Activated B cell treated with CpG ODN at 0.5 μM for 24 hours (primary cell): ENCODE measurements at places on chromosomes 5 and 9. TPM values are rescaled to one million over a fixed set of nuclear protein-coding genes. Genes with fewer than 3 reads are reported as not detected.

GRCh38 chr9:88358723-88359122 is 29.5 kb upstream of the SPIN1 start:
- no peak for DNase-seq

Gene SMIM33
- total RNA-seq, result not detected in 2 replicates

Gene GABRB2
- 0.29 TPM in 1 of 2 replicates, not detected in the other for total RNA-seq

GRCh38 chr9:87497604-87498045 is at the start of gene DAPK1:
Gene DAPK1 (plus strand): TSS chr9:87497867. CDS start chr9:87499078, 1,211 bp downstream.
- DNase-seq, result no peak

GRCh38 chr5:61801174-61801573 is 469.1 kb downstream of the ZSWIM6 start:
- no peak for DNase-seq

DNA sequence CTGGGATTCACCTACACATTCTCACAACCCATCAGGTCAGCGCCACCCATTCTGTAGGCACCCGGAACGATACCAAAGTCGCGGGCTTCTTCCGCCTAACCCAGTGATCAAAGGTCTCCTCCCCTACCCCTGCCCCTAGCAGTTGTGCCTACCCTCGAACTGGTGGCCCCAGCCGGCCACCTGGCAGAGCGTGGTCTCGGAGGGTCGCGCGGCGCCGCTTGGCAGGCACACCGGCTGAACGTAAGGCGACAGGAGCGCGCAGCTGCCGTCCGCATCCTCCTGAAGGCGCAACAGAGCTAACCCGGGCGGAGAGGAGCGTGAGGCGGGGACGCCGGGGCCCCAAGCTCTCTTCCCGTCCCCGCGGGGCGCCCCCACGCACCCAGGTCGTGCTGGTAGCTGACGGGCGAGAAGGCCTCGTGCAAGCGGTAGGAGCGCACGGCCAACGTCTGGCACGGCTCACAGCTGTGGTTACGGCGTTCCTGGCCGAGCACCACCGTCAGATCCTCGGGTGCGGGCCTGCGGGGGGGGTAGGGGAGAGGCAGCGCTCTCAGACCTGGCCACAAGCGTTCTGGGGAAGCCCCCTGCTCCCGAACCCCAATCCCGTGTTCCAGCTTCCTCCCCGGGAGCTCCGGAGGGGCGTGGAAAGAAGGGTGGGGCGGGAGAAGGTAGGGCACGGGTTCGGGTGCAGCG is 2.8 kb upstream of the PFN3 start:
- peak; percentile 43 for DNase-seq

GRCh38 chr9:33703430-33704102 is 91.8 kb upstream of the PRSS3 start:
- DNase-seq, result no peak

- DNase-seq, result no peak
These were observed 121.4 kb downstream of the DPYSL3 start for GRCh38 chr5:147388184-147389108.

Gene ADAMTS2
- not detected in 2 replicates for total RNA-seq

Gene NIM1K
- total RNA-seq, result 0.39 and 0.51 TPM in 2 replicates

DNA sequence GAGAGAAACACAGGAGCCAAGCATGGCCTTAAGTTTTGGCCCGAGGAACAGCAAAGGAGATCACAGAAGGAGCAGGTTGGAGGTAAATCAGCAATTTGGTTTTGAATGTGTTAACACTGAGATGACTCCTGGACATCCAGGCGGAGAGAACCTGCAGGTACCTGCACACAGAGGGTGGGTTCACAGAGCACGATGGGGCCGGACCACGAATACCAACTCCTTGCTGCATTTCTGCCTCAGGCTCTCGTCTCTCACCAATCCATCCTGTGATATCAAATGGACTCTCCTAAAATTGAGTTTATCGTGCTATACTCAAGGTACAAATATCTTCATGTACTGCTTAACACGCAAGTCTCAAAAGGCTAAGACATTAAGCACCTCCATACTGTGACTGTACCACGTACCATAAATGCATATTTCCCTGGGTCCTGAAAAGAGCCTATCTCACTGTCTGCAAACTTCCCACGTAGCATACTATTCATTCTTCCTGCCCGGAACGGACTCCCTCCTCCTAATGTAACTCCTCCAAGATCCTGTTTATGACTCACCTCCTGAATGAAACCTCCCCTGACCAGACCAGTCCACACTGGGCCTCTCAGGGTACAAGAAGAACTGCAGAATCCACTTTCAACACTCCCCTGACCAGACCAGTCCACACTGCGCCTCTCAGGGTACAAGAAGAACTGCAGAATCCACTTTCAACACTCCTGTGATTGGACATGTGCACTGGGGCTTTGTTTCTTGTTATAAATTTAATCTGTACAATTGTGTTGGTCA is 380.8 kb upstream of the RFX3 start:
- DNase-seq, result no peak

- DNase-seq, result no peak
These were observed 22.3 kb upstream of the NPM1 start for GRCh38 chr5:171365351-171365750.

Gene SLC46A2
- total RNA-seq, result not detected in 2 replicates

- no peak for DNase-seq
These were observed 196.2 kb upstream of the ELL2 start for GRCh38 chr5:96157841-96158291.

GRCh38 chr9:12633016-12633765 is 60.0 kb upstream of the TYRP1 start:
- no peak for DNase-seq

- DNase-seq, result no peak
These were observed 1.3 kb downstream of the QSOX2 start for GRCh38 chr9:136244122-136244968.

GRCh38 chr5:58133216-58133615 is 326.7 kb downstream of the PLK2 start:
- no peak for DNase-seq

DNA sequence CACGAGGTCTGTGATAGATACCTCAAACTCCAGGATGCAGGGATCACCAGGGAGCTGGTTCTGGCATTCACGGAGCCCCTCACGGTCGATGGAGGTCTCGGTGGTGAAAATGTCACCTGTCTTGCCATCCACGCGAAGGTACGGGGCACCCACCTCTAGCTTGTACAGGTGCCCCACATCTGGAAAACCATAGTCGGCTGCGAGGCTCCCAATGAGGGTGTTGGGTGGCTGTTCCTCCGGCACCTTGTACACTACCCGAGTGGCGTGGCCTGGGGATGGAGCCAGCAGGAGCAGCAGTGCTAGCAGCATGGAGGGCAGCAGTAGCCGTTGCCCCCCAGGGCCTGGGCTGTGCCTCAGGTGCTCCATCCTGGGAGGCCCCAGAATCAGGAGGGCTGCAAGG is 9.2 kb downstream of the PCDH1 start:
- DNase-seq, result no peak

GRCh38 chr5:100900142-100900795 is 2.8 kb downstream of the ST8SIA4 start:
- DNase-seq, result no peak

DNA sequence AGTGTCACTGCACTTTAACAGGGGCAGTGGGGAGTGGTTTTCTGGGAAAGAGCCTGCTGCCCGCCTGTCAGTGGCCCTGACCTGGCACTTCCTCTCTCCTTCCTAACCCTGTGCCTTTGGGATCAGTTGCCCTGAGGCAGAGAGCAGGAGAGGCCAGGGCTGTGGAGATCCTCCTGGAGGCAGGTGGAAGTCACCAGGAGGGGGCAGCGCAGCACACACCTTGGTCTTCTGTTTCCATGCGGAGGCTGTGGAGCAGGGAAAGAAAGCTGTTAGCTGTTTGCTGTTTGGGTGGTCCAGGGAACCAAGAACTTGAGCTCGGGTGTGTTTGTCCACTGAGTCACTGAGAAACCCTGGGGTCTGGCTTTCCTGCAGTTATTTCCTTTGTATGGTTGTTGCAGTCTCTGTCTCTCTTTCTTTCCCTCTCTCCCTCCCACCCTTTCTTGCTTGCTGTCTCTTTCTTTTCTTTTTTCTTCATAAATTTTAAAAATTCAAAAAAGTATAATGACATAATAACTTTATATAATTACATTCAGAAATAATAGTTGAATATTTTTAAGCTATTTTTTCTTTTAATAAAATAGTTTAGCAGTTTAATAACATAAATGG is 28.1 kb downstream of the NTRK2 start:
- DNase-seq, result no peak

Gene CCNI2
- total RNA-seq, result 0.44 and 1.5 TPM in 2 replicates

Gene MED22
- 40.7 and 45.7 TPM in 2 replicates for total RNA-seq
